Progenitor cell of endocrine pancreas (in vitro differentiated cells): ENCODE measurements at places on chromosomes 13 and 19.

GRCh38 chr19:4121273-4121612, 2.7 kb downstream of the MAP2K2 start:
- no peak for DNase-seq

DNA sequence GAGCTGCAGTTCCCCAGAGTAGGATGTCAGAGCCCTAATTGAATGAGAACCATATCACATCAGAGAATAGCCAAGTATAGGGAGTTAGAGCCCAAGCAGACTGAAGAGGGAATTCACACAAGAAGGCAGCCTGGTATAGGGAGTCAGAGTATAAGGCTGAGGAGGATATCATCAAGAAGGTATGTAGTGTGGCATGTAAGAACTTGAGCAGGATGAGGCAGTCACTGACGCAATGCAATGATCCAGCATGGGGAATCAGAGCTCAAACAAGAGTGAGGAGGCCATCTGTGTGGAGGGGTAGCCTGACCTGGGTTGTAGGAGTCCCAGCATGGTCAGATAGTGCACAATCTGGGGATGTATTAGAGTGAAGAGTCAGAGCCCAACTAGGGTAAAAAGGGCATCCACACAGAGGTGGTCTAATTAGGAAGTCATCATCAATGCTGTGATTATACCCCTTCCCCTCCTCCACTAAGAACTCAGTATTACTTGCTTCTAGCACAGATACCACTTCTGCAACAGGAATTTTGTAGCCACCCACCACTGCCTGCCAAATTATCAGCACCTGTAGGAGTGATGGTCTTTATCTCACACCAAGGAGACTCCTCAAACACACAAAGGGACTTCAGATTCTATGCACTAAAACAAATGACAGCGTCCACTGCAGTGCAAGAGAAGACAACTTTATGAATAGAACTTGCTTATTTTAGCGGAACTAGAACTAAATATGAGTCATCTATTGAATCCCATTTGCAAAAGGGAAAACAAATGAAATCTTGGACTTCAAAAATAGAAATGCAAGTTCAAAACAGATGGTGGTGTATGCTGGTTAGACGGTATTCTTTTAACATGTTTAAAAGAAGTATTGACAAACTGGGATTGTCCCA, 107.2 kb downstream of the FNDC3A start:
- no peak for DNase-seq

- no peak for DNase-seq
These were observed 6.3 kb upstream of the FUT2 start for GRCh38 chr19:48689449-48689848.

DNA sequence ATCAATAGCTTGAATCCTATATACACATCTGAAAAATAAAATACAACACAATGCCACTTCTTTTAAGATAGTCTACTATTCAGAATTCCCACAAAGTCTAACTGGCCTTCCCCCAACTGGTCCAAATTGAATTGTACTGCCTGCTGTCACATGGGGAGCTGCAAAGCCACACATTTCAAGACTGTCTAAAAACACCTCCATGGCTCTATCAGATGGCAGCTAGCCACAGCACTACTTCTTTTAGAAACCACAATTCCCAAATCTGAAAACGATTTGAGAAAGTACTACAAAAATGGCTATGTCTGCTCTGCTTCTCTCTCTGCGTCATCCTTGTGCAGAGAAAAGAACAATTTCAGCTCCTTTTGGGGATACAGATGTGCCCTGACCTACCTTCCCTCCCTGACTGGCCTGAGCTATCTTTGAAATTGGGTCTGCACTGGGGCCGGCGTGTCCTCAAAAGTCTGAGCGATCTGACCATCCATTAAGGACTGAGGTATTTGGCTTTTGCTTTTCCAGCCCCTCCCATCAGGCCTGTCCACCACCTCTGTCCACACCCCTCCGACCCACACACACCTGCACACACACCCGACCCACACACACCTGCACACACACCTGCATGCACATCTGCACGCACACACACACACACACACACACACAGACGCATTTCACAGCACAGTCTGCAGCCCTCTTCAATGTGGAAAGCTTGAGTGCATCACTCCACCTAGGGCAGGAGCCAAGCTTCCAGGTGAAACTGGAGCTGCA, 68.6 kb upstream of the IPO5 start:
- no peak for DNase-seq

DNA sequence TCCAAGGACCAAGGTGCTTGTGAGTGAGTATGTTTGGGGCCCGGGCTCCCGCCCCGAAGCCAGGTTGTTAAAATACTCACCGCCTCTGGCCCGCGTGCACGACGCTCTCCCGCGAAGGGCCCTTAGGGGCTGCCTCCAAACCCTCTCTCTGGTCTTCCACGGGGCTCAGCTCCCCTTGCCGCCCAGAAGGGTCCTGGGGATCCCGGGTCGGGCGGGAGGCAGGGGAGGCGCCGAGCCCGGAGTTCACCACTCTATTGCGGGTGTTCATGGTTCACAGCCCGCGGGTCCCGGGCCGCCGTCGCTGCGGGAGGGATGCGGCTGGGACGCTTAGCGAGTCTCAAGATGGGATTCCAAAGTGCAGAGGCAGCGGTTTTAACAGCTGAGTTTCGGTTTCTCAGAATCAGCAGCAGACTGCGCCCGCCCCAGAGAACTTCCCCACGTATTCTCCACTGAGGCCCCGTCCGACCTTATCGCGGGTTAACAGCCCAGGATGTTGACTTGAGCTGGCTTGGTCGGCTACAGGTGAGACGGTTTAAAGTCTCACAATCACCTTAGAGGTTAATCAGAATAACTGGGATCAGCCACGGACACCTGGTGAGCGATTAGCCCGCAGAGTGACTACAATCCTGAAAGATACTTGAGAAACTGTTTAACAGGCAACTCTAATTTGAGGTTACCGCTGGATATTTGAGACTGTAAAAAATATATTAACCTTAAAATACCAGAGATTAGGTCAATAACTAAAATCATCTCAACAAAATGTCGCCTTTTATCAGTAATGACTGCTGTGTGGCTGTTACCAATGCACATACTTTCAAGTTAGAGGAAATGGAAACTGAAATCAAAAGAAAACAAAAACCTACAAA, at the start of gene EPSTI1:
Gene EPSTI1, minus strand, starts transcription at position 344 of the 866 bp plus-strand sequence. Its CDS starts 76 bp downstream, at position 268.
- peak; percentile 30 for DNase-seq

DNA sequence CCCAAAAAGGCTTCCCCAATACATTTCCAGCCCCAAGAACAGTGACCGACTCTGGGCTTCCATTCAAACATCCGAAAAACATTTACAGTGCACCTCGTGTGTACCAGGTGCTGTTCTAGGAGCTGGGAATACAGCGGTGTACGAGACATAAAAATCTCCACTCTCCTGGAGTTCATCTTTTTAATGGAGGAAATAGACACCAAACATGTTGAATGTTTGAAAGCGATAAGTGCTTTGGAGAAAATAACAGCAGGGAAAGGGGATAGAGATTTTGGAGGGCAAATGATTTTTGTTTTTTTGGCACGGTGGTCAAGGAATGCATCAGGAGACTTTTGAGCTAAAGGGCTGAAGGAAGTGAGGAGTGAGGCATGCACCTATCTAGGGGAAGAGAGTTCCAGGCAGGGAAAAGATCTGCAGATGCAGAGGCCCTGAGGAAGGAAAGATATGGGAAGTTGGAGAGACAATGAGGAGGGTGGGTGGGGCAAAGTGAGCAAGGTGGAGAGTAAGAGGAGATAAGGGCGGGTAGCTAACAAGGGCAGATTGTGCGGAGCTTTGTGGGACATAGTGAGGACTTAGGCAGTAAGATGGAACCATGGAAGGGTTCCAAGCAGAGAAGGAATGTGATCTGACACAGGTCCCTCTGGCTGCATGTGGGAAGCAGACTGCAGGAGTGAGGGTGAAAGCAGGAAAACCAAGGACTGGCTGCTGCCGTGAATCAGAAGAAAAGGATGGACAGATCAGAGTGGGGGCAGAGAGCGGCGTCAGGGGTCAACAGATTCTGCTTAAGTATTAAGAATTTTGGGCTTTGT, 703 bp upstream of the FBL start:
- no peak for DNase-seq

DNA sequence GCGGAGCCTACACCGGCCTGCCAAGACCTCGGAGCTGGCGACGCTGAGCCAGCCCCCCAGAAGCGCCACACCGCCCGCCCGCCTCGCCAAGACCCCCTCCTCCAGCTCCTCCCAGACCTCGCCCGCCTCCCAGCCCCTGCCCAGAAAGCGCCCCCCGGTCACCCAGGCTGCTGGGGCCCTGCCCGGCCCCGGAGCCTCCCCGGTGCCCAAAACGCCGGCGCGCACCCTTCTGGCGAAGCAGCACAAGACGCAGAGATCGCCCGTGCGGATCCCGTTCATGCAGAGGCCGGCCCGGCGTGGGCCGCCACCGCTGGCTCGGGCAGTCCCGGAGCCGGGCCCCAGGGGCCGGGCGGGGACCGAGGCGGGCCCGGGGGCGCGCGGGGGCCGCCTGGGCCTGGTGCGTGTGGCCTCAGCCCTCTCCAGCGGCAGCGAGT, 10.2 kb downstream of the C19orf25 start:
- DNase-seq, result no peak

DNA sequence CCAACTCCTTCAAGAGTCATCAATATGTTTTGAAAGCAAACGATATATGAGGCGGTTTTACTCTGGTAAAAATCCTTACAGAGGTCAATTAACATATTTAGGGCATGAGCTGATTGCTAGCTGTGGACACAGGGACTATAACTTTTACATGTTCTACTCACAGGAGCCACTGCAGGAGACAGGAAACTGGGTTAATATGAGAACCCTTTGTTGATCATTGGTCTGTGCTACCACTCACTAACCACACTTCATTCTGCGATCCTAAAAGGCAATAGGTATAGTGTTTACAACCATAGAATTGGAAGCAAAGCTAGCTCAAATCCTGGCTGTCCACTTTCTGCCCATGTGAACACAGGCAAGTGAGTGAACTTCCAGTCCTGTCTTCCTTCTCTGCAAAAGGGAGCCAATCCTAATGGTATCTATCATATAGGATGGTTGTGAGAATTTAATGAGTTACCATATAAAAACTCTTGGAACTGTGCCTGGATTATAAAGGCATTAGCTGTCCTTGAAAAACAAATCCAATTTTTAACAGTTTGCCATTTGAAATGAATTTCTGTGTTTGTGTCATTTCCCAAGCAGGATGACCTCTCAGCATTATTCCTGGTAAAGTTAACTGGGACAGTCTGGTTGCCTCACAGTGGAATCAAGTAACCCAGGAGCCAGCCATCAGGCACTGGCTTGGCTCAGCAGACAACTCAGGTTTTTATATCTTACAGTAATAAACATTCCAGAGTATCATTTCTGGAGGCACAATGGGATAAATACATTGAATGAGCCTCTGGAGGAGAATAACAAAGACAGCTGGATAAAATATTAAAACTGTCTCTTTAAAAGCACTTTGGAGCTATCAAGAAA, 29.8 kb upstream of the RAP2A start:
- no peak for DNase-seq

- DNase-seq, result no peak
These were observed 727.6 kb upstream of the ARGLU1 start for GRCh38 chr13:107295416-107296140.

DNA sequence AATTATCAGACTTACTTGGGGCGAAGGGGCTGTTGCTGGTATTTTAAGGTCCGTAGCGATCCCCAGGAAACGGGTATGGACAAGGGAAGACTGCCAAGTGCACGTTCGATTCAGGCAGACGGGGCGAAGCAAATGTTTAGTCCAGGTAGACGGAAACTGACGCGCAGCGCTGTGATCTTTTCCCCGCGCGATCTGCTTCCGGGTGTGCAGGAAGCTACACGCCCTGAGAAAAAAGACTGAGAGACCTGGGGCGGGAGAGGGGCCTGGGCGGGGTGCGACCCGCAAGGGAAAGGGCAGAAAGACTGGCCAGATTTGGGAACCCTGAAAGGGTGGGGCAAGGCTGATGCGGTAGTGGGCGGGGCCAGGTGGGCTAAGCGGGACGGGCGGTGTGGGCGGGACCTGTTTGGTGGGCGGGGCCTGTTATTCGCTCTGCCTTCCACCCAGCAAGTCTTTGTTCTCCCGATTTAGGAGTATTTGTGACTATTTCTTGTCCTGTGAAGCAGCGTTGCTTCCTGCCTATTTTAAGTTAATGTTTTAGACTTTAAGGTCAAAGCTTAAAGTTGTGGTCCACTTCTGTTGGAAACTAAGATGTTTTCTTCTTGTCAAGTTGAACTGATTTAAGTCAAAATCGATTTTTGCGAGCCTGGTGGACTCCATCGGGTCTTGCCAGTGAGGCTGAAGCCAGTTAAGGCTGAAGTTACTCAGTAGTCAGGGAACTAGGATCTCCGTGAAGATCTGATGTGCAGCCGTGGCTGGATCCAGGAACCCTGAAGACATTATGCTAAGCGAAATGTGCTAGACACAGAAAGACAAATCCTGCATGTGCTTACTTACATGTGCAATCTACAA, at the start of gene ZNF836:
Gene ZNF836, minus strand, starts transcription at position 301 of the 849 bp plus-strand sequence. CDS start 3,549 bp downstream, outside the sequence.
- peak; percentile 72 for DNase-seq

- DNase-seq, result no peak
These were observed 18.9 kb upstream of the ONECUT3 start for GRCh38 chr19:1734321-1734966.

GRCh38 chr19:14505488-14506239, 9.7 kb upstream of the GIPC1 start:
- peak; percentile 56 for DNase-seq

DNA sequence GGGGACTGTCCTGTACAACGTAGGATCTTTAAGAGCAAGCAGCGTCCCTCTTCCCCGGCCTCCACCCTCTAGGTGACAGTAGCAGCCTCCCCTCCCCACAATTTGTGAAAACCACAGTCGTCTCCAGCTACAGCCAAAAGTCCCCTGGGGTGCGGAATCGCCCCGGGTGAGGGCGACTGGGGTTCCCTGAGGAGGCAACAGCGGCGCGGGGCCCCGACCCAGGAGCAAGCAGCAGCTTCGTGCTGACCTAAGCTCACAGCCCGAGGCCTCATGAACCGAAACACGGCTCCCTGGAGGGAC, 322 bp downstream of the ZNF558 start:
- no peak for DNase-seq

GRCh38 chr19:19461671-19462622, 53.4 kb downstream of the TSSK6 start:
- peak; percentile 27 for DNase-seq

DNA sequence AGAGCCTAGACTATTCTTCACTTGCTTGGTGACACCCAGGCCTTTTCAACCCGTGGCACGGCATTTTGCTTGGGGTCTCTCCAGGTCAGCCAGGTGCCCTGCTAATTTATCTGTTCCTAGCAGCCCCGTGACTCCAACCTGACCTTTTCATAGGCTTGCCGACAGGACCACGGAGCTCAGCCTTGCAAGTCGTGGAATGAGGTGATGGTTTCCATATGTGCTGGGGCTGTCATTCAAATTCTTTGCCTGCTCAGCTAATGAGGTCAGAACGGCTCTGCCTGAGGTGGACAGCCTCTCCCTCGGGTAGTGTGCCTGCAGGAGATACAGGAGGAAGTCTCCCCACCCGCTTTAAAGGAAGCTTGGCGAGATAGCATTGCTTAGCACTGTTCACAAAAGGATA, 61.0 kb downstream of the SHISA2 start:
- DNase-seq, result no peak
